ENCODE measurements at places on chromosomes 11 and 22. TPM values are rescaled to one million over a fixed set of nuclear protein-coding genes. Genes with fewer than 3 reads are reported as not detected.

- DNase-seq, result no peak
These were observed 7.1 kb downstream of the TPCN2 start for GRCh38 chr11:69055598-69056516.

- no peak for DNase-seq
These were observed 652.1 kb upstream of the CHORDC1 start for GRCh38 chr11:90874986-90875385.

F2 gene
- polyA plus RNA-seq, result 2.1 TPM

DNA sequence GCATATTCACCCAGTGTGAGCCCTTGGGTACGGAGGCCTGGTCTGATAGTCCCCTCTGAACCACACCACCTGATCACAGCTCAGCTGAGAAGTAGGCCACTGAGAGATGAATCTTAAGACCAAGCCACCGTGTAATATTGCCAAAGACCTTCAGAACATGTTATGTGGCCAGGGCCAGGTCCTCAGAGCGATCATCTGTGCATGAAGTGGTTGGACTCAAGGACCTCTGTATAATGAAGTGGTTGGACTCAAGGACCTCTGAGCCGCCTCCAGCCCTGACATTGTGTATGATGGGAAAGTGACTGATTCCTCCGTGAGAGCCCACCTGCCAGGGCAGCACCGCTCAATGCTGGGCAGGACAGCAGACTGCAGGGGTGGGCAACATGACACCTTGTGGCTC is 70.2 kb downstream of the TP53I11 start:
- no peak for DNase-seq

DNA sequence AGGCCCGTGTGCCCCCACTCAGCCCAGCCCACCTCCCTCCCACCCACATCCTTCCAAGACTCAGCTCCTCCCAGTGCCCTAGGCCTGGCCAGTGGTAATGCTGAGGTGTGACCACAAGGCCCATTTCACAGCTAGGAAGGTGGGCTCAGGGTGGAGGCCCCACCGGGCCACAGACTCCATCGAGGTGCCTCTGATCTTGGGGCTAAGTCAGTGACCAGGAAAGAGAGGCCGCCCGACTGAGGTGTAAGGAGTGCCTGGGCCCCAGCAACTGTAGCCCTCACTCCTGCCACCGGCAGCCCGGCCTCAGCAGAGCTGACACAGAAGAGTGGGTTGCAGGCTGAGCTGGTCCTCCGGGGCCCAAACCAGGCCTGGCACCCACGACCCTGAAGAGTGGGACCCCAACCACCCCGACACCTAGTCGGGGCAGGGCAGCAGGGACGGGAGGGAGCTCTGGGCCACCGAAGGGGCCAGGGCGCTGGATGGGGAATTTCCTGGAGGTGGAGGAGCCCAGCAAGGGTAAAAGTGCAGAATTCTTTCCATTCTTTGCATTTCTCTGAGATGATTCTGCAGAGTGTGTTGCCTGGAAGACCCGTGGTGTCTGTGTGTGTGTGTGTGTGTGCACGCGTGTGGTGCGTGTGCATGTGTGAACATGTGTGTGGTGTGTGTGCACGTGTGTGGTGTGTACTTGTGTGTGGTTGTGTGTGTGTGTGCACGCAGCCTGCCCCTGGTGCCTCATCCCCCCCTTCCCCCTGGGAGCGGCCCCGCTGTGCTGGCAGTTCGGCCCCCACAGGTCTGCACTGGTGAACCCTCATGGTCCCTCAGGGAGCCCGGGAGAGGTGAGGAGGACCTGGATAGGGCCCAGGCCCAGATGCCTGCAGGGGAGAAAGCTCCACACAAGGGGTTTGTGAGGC is 8.3 kb upstream of the PIM3 start:
- DNase-seq, result no peak

- no peak for DNase-seq
These were observed 106.5 kb downstream of the ST3GAL4 start for GRCh38 chr11:126461996-126462395.

DNA sequence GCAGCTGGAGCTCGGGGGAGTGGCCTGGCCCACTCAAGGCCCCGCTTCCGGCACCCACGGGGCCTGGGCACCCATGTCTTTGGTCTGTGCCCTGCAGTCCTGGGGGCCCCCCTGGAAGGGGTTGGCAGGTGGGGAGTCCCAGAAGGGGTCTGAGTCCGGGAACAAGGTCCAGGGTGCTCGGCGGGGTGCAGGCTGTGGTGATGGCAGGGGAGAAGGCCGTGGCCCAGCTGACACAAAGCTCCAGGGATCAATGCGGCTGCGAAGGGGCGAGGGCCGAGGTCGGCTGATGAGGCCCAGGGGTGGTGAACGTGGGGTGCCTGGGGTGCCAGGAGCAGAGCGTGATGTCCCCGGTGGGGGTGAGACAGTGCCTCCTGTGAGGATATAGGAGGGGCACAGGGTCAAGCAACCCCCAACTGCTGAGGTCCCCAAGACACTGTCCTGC is 2.7 kb upstream of the KCNK7 start:
- no peak for DNase-seq
